ENCODE measurements at places on chromosomes 3 and 15.

DNA sequence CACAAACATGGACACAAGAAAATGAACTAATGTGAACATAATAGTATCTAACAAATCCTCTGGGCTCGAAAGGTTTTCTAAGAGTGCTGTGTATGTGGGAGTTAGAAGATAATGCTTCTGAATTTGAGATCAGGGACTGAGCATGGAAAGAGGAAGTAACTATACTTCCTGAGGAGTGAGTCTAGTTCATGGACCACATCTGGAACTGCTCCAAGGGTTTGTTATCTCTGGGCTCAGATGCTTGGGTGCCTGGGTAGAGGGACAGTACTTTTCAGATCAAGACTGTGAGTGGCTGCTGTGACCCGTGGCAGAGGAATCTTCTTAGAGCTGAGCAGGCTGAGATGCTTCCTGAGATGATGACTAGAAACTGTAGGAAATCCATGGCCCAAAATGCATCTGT lies 28.5 kb downstream of the TBC1D23 start:
- DNase-seq = no peak

- DNase-seq = no peak
Observed at GRCh38 chr3:182294256-182294655, 499.0 kb upstream of the ATP11B start.

- DNase-seq = no peak
Observed at GRCh38 chr15:60835020-60835419, 356.1 kb upstream of the ICE2 start.

DNA sequence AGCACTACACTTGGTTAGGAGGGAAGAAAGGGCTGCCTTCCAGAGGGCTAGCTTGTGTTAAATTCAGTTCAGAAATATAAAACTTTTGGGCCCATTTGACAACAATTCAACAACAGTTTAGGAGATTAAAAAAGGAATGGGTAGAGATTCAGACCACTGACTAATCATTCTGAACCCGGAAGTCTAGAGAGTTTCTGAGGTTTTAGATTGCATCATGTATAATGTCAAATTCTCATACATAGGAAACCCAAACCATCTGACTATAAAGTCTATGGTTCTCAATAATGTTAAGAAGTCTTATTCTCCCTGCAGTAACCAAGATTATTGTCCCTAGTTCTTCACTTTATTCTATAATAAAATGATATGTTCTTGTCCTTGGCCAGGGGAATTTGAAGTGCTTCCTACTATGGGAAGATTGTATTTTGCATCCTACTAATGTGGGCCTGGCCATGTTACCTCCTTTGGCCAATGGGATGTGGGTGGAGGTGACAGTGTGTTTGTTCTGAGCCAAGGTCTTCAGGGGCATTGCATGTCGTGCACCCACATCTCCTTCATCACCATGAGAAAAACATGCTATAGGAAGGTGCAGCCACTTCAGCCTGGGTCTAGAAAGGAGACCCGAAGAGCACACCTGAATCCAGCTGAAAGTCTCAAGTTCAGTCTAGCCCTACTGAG lies 66.4 kb upstream of the CCNL1 start:
- DNase-seq = no peak

DNA sequence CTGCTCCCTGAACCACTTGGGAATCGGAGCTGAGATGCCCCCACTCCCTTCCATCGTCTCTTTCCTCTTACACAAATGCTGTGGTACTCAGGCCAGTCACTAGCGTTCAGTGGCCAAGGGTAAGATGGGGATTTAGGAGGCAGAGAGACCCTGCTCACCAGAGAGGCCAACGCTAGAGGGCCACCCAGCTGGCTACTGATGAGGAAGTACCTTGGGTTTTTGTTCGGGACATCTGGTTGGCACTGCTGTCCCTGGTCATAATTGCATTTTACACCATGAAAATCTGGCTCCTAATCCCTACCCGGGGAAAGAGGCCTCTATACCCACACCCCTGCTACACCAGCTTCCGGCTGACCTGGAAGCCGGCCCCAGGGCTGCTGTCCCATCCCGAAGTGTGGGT lies 7.7 kb downstream of the MAP6D1 start:
- no peak for DNase-seq

DNA sequence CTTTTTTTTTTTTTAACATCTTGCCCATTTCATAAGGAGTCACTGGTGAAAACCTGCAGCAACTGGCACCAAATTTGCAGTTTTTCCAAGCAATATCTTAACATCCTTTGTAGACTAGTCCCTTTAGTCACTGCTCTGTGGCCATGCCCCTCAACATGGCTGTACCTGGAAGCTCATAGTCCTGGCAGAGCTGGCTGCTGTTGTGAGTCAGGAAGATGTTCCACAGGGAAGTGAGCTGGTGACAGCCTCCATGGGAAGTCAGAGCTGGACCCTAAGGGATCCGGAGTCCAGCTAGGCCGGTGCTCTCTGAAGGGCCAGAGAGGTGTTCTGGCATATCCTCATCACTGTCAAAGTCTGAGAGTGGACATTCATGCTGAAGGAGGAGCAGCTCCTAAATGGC lies 99.3 kb upstream of the ZBED2 start:
- DNase-seq = no peak

GRCh38 chr15:36748366-36749115 lies 169.1 kb downstream of the CDIN1 start:
- DNase-seq = no peak

DNA sequence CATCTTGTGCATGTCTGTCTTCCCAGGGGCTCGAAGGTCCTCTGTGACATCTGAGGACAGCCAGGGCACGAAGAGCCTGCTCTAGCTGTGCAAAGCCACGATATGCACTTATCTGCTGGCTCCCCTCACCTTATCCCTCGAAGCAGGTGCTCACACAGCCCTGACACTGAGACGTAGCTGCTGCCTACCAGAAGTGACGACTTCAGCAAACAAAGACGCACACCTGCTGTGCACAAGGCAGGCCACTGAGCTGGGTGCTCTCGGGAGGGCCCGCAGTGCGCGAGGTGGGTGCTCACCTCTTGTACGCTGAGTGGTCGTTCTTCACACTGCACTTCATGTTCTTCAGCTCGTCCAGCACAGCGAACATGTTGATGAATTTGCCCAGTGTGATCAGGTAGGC lies 37.3 kb downstream of the CYFIP1 start:
- DNase-seq = no peak

DNA sequence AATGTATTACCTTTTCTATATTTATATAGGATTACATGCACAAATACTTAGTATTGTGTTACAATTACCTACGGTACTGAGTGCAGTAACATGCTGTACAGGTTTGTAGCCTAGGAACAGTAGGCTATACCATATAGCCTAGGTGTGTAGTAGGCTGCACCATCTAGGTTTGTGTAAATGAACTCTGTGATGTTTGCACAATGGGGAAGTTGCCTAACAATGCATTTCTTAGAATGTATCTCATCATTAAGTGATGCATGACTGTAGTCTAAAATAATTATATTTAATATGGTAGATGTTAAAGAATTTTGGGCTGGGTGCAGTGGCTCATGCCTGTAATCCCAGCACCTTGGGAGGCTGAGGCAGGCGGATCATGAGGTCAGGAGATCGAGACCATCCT lies 281.0 kb downstream of the KLF13 start:
- DNase-seq = no peak

DNA sequence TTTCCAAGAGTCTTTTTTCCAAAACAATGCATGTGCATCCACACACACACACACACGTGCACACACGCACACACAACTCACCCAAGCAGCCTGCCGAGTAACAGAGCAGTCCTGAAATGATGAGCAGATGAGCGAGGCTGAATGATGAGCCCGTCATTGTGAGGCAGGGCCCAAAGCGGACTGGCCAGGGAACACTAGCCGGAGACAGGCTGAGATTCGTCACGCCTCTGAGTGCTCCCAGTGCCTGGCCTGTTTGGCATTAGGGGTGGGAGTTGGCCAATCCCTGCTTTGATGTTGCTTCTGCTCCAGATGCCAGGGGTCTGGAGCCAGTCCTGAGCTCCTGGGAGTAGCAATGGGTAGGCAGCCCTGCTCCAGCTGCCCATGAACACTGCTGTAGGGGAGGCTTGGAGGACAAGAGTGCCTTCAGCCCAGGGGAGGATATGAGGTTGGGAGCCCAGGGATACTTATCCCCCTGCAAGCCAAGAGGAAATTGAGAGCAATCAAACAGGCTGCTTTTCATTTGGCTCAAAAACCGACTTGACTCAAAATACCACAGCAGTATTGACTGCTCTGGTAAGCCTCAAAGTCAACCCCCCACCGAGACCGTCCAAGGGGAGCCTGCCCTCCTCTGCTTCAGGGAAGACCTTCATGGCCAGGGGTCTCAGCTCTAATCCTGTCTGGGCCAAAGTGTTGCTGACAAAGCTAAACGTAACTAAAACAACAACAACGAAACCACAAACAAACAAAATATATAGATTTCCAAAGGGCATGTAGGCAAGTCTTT lies 22.9 kb downstream of the COLQ start:
- no peak for DNase-seq

- no peak for DNase-seq
Observed at GRCh38 chr3:38334142-38335055, 12.2 kb upstream of the XYLB start.

GRCh38 chr3:99562990-99563607 lies 75.3 kb upstream of the COL8A1 start:
- DNase-seq = no peak

DNA sequence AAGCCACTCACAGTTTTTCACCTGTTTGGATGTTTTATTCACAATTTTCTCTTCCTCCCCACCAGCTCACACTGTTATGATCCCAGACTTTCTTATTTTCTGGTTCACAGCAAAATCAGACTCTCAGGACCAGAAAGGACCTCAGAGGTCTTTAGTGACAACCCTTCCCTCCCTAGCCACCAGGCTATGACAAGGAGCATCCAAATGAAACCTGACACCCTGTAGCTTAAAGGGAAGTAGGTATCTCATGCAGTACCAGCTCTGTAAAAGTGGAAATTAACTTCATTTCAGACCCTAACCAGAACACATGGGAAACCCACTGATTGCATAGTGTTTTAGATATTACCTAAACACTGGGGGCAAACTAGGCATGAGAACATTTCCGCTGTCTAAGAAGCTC lies 45.3 kb downstream of the ATP13A5 start:
- no peak for DNase-seq

DNA sequence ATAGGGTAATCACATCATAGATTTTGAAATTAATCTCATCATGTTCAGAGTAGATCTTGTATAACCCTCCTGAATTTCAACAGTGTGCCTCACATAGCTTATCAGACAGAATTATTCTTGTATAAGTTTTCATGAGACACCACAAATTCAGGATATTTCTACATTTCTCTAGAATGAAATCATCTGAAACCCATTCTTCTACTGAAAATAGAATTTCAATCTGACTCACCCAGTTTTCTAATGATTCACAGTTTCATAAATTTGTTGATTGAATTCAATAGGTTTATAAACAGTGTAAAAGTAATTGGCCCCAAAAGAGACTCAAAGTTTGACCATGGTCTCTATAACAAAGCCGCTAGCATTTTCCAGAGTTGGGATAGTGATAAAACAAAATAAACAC lies 1082.6 kb upstream of the EPHA6 start:
- DNase-seq = no peak

GRCh38 chr15:93029836-93030429 lies 59.1 kb downstream of the RGMA start:
- no peak for DNase-seq

DNA sequence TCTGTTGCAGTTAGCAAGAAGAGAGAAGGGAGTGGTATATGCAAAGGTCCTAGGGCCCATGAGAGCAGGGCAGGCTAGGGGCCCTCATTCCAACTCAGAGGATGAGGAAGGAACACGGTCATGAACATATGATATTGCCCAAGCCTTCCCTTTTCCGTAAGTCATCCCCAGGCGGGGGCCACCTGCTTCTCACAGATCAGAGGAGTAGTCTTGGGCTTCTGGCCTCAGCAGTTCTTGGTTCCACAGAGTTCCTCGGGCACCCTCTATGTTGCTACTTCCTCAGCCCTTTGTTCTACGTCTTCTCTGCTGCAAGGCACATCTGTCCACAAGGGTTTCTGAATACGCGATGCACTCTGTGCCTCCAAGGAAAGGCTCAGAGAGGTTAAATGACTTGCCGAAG lies 25.3 kb downstream of the EPHB3 start:
- DNase-seq = no peak

DNA sequence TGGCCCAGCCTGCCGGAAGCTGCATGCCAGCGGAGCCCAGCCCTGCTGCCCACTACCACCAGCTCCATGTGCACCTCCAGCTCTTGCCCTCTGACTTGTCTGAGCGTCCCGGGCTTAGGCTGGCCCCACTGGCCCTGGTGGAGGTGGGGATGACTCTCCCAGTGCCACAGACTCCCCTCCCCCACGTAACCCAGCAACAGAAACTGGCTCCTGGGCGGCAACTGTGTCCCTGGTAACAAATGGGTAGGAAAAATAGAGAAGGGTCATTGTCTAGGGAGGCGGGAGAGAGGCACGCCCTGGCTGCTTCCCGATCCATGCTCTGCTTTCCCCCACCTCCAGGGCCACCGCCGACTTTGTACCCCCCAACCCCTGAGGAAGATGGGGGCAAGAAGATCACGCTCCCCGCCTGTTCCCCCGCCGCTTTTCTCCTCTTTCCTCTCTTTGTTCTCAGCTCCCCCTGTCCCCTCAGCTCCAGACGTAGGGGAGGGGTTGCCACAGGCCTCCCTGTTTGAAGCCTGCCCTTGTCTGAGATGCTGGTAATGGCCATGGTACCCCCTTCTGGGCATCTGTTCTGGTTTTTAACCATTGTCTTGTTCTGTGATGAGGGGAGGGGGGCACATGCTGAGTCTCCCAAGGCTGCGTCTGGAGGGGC lies 10.8 kb upstream of the SEMA3B start:
- DNase-seq = no peak

GRCh38 chr3:127002195-127003174 lies 19.6 kb downstream of the PLXNA1 start:
- DNase-seq = peak; percentile 47

Data from progenitor cell of endocrine pancreas (in vitro differentiated cells).